ENCODE measurements at places on chromosomes 1 and 21.

- no peak for DNase-seq
Measured at GRCh38 chr1:14741532-14741931, 143.0 kb downstream of the KAZN start.

DNA sequence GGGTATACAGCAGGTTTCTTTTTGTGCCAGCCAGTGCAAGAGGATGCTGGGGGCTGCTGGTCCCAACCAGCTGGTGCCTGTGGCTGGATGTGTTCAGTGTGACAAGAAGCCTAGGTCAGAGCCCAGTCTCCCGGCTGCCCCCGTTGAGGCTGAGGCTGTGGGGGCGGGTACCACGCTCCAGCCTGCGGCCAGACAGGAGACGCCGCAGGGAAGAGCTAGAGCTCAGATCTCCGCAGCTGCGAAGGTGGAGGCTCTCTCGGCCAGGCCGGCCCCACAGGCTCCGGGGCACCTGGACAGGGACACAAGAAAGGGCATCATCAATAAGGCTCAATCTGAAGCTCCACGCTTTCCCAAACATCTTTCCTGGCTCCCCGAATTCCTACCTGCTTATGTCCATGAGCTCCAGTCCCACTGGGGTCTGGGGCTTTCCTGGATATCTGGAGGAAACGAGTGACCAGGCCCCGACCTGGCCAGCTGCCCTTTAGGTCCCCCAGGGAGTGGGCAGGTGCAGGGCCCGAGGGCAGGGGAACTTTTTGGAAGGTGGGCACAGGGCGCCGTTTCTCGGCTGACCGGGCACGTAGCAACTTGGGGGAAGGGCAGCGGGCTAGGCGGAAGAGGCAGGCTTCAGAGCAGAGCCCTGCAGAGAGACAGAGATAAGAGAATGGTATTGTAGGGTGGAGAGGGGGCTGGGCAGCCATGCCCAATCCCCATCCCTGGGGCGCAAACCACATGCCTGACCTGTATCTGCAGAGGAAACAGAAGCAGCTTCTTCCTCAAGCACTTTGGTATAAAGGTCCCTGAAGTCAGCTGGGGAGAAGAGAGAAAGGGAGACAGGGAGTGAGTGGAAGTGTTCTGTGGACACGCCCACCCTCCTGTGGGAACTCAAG is 7.4 kb downstream of the ENTREP3 start:
- DNase-seq = no peak

GRCh38 chr1:46757247-46757955 is 38.5 kb upstream of the EFCAB14 start:
- DNase-seq = no peak

GRCh38 chr1:152162792-152163463 is 3.9 kb upstream of the RPTN start:
- DNase-seq = no peak

GRCh38 chr1:94418664-94419655 is 771 bp downstream of the ABCD3 start:
- peak; percentile 10 for DNase-seq

- no peak for DNase-seq
Measured at GRCh38 chr1:8544644-8545043, 226.7 kb downstream of the SLC45A1 start.

DNA sequence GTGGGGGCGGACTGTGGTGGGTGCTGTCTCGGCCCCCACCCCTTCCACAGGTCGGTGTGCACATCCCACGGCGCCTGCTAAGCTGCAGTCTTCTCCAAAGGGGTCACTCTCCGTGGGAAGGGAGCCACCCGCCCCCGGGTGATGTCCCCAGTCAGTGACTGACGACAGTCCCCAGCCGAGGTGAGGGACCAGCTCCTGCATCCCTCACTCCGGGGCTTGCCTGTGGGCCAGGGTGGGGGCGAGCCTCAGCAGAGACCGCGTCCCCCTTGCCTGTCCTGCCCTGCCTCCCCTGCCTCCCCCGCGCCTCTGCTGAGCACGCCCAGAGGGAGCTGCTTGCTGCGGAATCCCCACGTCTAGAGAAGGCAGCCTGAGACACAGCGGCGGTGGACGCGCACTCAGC is 35.9 kb upstream of the PDE9A start:
- DNase-seq = no peak

DNA sequence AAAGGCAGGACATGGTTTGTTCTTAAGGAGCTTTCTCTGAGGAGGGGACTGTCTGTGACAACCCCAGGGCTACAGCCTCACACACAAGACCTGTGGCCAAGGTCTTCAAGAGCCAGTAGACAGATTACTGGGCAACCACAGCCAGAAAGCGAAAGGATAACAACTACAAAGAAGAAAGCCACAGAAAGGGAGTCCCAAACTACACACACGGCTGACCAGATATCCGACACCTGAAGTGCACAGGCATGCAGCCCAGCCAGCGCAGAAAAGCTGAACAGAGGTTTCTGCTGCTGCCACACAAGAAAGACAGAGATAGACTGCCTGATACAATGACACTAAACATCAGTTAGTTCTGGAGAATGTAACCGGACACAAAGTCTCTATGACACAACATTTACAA is 21.4 kb upstream of the NADK start:
- DNase-seq = no peak

GRCh38 chr21:14766241-14766640 is 220.1 kb upstream of the SAMSN1 start:
- DNase-seq = no peak

GRCh38 chr1:18913065-18913835 is 10.9 kb upstream of the ALDH4A1 start:
- peak; percentile 67 for DNase-seq
